Heart right ventricle (tissue), 16 donors: ENCODE measurements at places on chromosomes 1 and 21. TPM values are rescaled to one million over a fixed set of nuclear protein-coding genes. Genes with fewer than 3 reads are reported as not detected.

KCNJ9 gene
- total RNA-seq = not detected

NTMT2 gene
- total RNA-seq = 2.8 TPM

AMIGO1 gene
- total RNA-seq = 16.6 TPM

OR2L8 gene
- not detected for total RNA-seq

SLAMF9 gene
- not detected for total RNA-seq

AGO4 gene
- 22.8 TPM for total RNA-seq

SPRR2G gene
- not detected for total RNA-seq

LCE6A gene
- total RNA-seq = not detected

SPRR3 gene
- total RNA-seq = not detected

AMY2B gene
- 13.0 TPM for total RNA-seq

S100A8 gene
- 64.1 TPM for total RNA-seq

BRINP2 gene
- total RNA-seq = not detected

ABCA4 gene
- total RNA-seq = 0.05 TPM

TTLL7 gene
- 3.0 TPM for total RNA-seq

ASTN1 gene
- total RNA-seq = 0.45 TPM

WNT4 gene
- total RNA-seq = not detected

GRHL3 gene
- not detected for total RNA-seq

SLC9C2 gene
- total RNA-seq = not detected

S100A3 gene
- not detected for total RNA-seq

S100A7A gene
- not detected for total RNA-seq

CDC14A gene
- 2.9 TPM for total RNA-seq

INSRR gene
- 0.17 TPM for total RNA-seq

PTGS2 gene
- 2.0 TPM for total RNA-seq

SH2D5 gene
- 0.21 TPM for total RNA-seq

HRNR gene
- total RNA-seq = not detected
